ENCODE measurements at places on chromosomes 7 and 10. TPM values are rescaled to one million over a fixed set of nuclear protein-coding genes. Genes with fewer than 3 reads are reported as not detected.

Gene PNLIP
- total RNA-seq, result not detected

Gene SLC13A4
- total RNA-seq, result not detected

Gene NRP1
- total RNA-seq, result 163 TPM

Gene CDK6
- 50.9 TPM for total RNA-seq

Gene EBLN1
- total RNA-seq, result not detected
